ENCODE measurements at places on chromosomes 13 and 19. TPM values are rescaled to one million over a fixed set of nuclear protein-coding genes. Genes with fewer than 3 reads are reported as not detected.

Gene LIM2
- polyA plus RNA-seq = not detected

Gene RNF17
- polyA plus RNA-seq = not detected

Gene ZFP36
- 18.3 TPM for polyA plus RNA-seq

Gene TSHZ3
- polyA plus RNA-seq = 2.0 TPM

Gene ZNF540
- 0.22 TPM for polyA plus RNA-seq

Gene PGLYRP2
- not detected for polyA plus RNA-seq

Gene CLEC17A
- not detected for polyA plus RNA-seq

Gene CEACAM1
- 0.52 TPM for polyA plus RNA-seq

Gene IZUMO2
- polyA plus RNA-seq = not detected
